ENCODE measurements at places on chromosomes 7 and 10. TPM values are rescaled to one million over a fixed set of nuclear protein-coding genes. Genes with fewer than 3 reads are reported as not detected.

The NUTM2B gene
- total RNA-seq, result 0.19 TPM

The ACSM6 gene
- not detected for total RNA-seq

The TWIST1 gene
- 3.3 TPM for total RNA-seq

The SLC16A9 gene
- 0.13 TPM for total RNA-seq

The RARRES2 gene
- total RNA-seq, result not detected

The PALS2 gene
- 23.1 TPM for total RNA-seq

The TET1 gene
- 0.59 TPM for total RNA-seq

The SHH gene
- total RNA-seq, result 0.46 TPM

The PKD2L1 gene
- total RNA-seq, result not detected

Data from A549 treated with AZD2906 at 1 μM for 4 hours (cell line).